GM04504 (cell line): ENCODE measurements at places on chromosomes 3 and 15.

DNA sequence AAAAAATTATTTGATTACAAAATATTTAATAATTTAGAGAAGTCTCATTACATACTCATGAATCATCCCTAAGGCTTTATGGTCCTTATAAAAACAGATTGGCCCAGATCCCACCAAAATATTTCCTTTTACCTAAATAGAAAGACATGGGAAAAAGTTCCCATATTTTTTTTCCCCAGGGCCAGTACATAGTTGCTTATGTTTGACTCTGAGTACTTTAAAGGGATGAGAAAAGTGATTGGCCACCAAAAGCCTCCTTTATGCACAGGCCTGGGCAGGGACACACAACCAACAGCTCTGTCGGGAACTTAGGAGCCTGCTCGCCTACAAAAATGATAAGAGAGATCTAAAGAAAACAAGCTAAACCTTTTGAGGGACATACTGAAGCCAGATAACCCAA, 22.3 kb downstream of the KCNAB1 start:
- DNase-seq: no peak

GRCh38 chr15:32664796-32665195, 23.3 kb downstream of the SCG5 start:
- DNase-seq: no peak

DNA sequence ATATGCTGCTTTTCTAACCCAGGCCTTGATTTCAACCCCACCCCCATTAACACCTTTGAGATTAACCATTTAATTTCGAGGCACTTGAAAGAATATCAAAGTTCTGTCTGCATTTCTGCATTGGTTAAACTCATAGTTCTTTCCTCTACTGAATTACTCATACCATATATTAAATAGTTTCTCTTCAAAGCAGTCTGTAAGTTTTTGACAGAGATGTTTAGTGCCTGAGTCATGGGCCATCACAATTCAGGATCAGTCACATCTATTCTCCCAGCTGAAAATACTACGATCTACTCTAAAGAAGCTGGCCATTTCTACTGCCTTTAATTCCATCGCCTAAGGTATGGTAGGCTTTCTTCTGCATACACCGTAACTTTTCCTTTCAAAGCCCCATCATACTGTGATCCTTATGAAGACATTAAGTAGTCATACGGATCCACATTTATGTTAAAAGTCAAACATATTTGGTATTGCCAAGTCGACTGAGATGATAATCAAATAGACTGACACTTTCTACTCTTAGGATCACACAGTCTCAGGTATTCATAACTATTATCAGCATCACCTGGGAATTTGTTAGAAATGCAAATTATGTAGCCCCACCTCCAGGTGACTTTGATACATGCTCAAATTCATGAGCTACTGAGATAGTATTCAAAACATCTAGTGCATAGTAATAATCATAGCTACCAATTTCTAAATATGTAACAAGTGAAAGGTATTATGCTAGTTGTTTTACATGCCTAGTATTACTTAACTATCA, 489.4 kb upstream of the IL12A start:
- peak; percentile 3 for DNase-seq

DNA sequence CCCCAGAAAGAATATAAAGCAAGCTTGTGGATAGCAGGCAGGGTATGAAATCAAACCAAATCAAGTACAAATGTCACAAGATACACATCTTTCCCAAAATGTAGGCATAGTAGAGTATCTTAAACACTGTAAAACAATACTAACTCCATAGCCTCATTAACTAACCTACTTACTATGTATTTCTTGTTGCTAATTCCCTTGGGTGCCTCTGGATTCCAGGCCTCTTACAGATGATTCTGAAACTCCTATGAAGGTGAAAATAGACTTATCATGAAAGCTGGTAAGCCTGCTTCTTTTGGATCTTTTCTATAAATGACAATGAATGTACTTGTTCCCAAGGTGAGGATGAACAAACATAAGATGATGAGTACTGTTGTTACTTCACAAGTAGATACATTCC, 93.8 kb downstream of the FRMD5 start:
- no peak for DNase-seq

- no peak for DNase-seq
Measured at GRCh38 chr3:113264283-113265131, 53.1 kb downstream of the BOC start.
